ENCODE measurements at places on chromosomes 2 and 18.

DNA sequence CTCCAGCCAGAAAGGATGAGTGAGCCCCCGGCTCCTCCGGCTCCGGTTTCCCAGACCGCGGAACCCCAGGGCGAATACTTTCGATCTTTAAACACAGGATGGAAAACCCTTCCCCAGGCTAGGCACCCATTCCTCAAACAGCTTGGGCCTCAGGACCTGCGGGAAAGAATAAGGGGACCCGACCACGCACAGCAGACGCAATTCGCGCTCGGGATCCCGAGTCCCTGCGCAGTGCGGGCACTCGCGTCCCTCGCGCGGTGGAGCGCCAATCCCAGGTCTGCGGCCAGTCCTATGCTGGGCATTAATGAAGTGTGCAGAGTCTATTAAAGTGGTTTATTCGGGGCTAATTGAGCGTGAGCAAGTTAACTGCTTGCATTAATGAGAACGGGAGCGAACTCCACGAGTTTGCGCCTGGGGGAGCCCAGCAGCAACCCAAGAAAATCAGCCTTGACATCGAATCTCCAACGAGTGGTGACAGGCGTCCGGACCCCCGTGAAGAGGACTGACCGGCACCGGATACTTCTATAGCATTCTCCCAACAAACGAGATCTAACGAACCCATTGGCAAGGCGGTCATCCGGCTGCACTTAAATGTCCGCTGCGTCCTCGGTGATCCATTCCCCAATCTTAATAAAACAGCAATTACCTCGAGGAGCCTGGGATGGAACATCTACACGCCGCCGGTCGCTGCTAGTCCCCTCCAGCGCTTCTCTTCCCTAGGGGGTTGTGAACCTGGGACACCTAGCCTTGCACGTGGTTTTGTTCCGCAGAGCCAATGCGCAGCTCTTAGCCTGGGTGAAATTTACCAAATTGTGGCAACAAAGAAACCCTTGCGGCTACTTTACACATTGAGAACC lies 1.6 kb downstream of the OSR1 start:
- DNase-seq, result no peak

DNA sequence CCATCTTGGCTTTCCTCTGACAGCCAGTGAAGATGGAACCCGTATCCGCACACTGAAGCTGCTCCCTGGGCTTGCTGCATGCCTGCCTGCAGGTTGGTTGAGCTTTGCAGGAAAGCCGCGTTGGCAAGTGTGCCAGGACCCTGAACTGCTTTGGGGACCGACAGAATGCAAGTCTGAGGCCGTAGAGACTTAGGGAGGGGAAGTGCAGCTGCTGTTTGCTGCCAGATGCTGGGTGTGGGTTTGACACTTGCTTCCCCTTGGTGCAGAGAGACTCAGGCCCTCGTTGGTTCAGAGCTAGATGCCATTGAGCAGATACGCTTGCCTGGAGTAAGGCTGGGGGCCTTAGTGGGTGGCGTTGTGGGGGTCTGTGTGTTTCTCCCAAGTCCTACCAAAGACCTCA lies 13.1 kb upstream of the PHLPP1 start:
- no peak for DNase-seq

GRCh38 chr2:152095146-152095545 lies 3.7 kb downstream of the CACNB4 start:
- no peak for DNase-seq

GRCh38 chr2:9077691-9078090 lies 74.2 kb upstream of the MBOAT2 start:
- no peak for DNase-seq

DNA sequence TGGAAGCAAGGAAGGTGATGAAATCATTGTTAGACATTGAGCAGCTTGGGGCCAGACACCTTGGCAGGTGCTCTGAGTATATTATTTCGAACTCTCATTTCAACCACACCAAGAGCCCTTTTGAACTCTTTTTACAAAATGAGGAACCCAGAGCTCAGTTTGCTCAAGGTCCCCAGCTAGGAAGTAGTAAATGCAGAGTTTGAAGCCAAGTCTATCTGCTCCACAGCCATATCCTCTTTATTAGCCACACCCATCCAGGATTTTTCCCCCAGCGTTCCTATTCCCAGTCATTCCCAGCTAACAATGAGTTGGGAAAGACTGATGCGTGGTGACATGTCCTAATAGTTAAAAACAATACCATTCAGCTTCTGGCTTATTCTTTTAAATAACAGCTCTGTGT lies 40.2 kb downstream of the SEMA4F start:
- no peak for DNase-seq

DNA sequence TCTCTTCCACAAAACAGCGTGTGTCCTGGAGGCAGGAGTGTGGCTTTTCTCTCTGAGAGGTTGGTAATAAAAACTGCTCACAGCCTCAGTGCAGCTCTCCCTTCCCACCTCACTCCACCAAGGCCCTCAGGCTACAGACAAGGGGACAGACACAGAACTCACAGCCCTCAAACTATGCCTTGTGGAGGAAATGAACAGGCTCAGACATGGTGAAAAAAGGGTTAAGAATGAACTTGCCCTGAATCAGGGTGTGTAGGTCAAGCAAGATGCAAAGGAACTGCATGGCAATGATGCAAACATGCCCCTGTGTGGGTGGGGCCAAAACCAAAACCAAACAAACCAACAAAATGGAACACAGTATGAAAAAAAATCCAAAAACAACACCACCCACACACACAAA lies 125.8 kb downstream of the GALNT14 start:
- DNase-seq, result no peak

GRCh38 chr2:216081012-216081411 lies 597 bp downstream of the PECR start:
- no peak for DNase-seq

- no peak for DNase-seq
Observed at GRCh38 chr2:64534363-64534762, 10.2 kb downstream of the AFTPH start.

- DNase-seq, result no peak
Observed at GRCh38 chr2:190090148-190090547, 27.6 kb upstream of the MSTN start.

DNA sequence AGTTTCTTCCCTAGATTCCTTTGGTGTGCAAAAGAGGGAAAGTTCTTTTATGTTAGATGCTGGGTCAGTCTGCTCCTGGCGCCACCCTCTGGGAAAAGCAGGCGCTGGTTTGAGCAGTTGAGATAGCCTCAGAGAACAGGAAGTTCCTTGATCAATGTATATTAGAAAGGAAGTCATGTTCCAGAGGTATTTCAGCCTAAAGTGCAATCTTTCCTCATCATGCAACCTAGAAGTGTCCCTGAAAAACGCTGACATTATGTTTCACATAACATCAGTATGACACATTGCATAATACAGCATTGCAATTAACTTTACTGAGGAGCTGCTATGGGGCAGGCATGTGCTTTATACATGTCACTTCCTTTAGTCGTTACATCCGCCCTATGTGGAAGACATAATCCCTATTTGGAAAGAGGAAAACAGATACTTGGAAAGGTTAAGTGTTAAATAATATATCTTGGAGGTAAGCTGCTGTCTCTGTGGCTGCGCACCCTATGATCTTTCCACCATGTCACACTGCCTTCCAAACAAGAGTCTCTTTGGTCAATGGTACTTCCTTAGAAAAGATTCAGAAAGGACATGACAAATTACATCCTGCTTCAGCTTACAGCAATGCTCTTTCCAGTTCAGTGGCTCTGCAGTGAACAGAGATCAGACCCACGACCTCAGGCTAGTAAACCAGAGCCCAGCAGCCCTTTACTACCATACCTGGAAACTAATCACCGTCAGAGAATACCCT lies 369.7 kb downstream of the RAD51AP2 start:
- DNase-seq, result no peak

DNA sequence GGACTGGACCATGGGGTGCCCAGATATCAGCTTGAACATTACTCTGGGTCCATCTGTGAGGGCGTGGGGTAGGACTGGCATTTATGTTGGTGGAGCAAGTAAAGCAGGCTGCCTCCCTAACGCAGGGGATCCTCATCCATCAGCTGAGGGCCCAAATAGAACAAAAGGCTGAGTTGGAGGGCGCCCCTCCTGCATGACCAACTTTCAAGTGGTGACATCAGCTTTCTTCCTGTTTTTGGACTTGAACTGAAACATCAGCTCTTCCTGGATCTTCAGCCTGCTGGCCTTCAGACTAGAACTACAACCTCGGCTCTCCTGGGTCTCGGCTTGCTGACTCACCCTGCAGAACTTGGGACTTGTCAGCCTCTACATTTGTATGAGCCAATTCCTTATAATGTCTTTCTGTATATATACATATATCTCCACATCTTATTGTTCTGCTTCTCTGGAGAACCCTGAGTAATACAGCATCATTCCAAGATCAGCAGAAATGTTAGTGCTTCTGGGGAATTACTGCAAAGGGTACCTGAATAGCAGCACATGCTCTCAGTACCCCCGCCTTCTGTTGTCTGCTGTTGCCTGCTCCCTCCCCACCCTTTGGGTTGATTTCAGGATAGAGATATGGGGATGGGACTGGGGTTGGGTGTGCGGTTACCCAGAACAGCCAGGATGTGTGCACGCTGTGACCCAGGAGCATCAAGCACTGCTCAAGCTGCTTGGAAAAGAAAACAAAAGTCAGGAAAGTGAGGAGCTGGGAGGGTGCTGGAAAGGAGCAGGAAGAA lies 20.0 kb downstream of the TMEM127 start:
- DNase-seq, result no peak

GRCh38 chr2:223282221-223282620 lies 230.2 kb downstream of the KCNE4 start:
- no peak for DNase-seq

GRCh38 chr2:3024401-3024935 lies 353.1 kb downstream of the EIPR1 start:
- no peak for DNase-seq

DNA sequence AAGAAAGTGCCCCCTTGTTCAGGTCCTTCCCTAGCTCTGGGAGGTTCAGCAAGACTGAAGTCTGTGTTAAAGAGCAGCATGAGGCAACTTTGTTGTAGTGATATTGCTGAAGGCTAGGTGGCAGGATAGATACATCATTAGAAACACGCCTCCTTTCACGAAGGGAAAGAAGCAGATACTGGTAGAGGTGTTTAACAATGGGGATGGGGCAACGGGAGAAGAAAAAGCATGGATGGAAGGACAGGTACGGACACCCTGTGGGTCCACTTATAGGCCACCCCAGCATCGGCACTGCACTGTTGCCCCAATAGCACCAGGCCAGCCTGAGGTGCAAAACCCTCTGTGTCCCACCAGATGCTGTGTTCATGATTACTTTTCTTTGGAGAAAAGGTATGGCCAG lies 3.5 kb upstream of the IGFBP5 start:
- DNase-seq, result no peak

DNA sequence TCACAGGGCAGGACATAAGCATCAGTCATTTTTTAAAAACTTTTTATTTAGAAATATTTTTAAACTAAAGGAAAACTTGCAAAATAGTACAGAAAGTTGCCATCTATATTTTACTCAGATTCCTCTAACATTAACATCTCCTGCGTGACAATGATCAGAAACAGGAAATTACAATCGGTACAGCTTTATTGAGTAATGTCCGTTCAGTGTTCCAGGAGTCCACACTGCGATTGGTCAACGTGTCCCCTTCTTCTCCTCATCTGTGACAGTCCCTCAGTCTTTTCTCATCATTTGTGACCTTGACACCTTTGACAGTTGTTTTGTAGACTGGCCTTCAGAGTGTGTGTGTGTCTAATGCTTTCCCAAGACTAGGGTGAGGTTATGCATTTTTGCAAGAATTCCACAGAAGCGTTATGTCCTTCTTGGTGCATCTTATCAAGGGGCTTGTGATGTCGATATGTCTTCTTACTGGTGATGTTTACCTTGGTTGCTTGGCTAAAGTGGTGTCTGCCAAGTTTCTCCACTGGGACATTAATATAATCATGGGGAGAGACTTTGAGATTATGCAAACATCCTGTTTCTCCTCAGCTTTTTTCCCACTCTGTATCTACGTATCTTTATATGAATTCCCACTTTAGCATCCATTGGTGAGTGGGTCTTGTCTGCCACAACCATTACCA lies 21.4 kb upstream of the TMEM177 start:
- no peak for DNase-seq

Data from stimulated activated CD4-positive, alpha-beta T cell treated with anti-CD3 and anti-CD28 coated beads, Interleukin-1b, Interleukin-23, amount 100 ng/mL, for 1 hour (primary cell).